ENCODE measurements at places on chromosomes 3 and 15. TPM values are rescaled to one million over a fixed set of nuclear protein-coding genes. Genes with fewer than 3 reads are reported as not detected.

TMCO5A gene
- total RNA-seq, result not detected

GABRR3 gene
- not detected for total RNA-seq

CYP8B1 gene
- total RNA-seq, result not detected

KLHL40 gene
- not detected for total RNA-seq

BCL6 gene
- total RNA-seq, result 17.4 TPM

PDE12 gene
- 20.0 TPM for total RNA-seq

PIGB gene
- 12.2 TPM for total RNA-seq

IL17RD gene
- total RNA-seq, result 1.2 TPM

IL20RB gene
- 0.99 TPM for total RNA-seq

MOBP gene
- 0.03 TPM for total RNA-seq

TMEM207 gene
- total RNA-seq, result not detected

PPP2R3A gene
- total RNA-seq, result 1.7 TPM

NTRK3 gene
- total RNA-seq, result 23.2 TPM

TMEM40 gene
- total RNA-seq, result 0.25 TPM

LRRC49 gene
- 4.1 TPM for total RNA-seq

IL5RA gene
- not detected for total RNA-seq

MST1 gene
- 1.5 TPM for total RNA-seq

RAP2B gene
- 9.1 TPM for total RNA-seq

HESX1 gene
- not detected for total RNA-seq

LRRC34 gene
- not detected for total RNA-seq

IP6K2 gene
- 52.9 TPM for total RNA-seq

CHRNA7 gene
- 3.2 TPM for total RNA-seq

SYNPR gene
- total RNA-seq, result not detected

ZBED2 gene
- 0.12 TPM for total RNA-seq

GOLGA8S gene
- total RNA-seq, result 0.18 TPM

EFHB gene
- total RNA-seq, result 1.5 TPM

MASP1 gene
- 0.02 TPM for total RNA-seq

PLCL2 gene
- 4.5 TPM for total RNA-seq

QTRT2 gene
- 25.7 TPM for total RNA-seq

MAGEF1 gene
- 29.2 TPM for total RNA-seq

NFKBIZ gene
- 7.2 TPM for total RNA-seq

PYGO1 gene
- 6.8 TPM for total RNA-seq

CDHR4 gene
- 0.24 TPM for total RNA-seq

ONECUT1 gene
- total RNA-seq, result 0.15 TPM

KIF9 gene
- 19.2 TPM for total RNA-seq

BTLA gene
- 0.14 TPM for total RNA-seq

DAZL gene
- total RNA-seq, result not detected

STXBP5L gene
- total RNA-seq, result not detected

CGNL1 gene
- total RNA-seq, result 0.70 TPM

GNB4 gene
- total RNA-seq, result 19.4 TPM

DTWD1 gene
- 21.0 TPM for total RNA-seq

IGSF10 gene
- 0.34 TPM for total RNA-seq

GP5 gene
- total RNA-seq, result 0.02 TPM

PLSCR2 gene
- 0.11 TPM for total RNA-seq

SLC6A1 gene
- total RNA-seq, result 0.07 TPM

NECTIN3 gene
- total RNA-seq, result 30.3 TPM

DLL4 gene
- total RNA-seq, result 2.3 TPM

TTLL13 gene
- total RNA-seq, result 0.09 TPM

TMPRSS7 gene
- 0.08 TPM for total RNA-seq

GOLGA6L7 gene
- total RNA-seq, result not detected

CHRNA5 gene
- total RNA-seq, result 30.7 TPM

Data from A549 treated with dexamethasone at 1 μM for 4 hours (cell line).